ENCODE measurements at places on chromosomes 6 and 20.

DNA sequence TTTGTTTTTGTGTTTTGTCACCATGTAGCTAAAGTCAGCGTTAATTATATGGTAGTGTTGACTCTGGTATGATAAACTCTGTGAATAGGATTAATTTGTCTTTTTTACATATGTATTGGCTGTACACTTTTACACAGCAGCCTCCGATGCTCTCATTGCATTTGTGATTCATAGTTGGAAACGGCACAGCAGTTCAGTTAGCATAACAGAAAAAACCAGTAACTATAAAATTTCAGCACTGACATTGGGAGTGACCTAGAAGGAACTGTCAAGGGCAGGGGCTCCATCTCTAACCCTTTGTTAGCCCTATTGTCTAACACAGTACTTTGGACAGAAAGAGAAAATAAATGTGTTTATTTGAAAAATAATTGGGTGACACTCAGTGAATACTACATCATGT, 5.6 kb upstream of the BEND6 start:
- no peak for DNase-seq

- no peak for DNase-seq
Measured at GRCh38 chr6:5663259-5663658, 343.5 kb downstream of the NRN1 start.

- no peak for DNase-seq
Measured at GRCh38 chr20:16096756-16097326, 476.4 kb downstream of the KIF16B start.

GRCh38 chr20:62943396-62943795, 5.4 kb downstream of the GID8 start:
- DNase-seq, result no peak

DNA sequence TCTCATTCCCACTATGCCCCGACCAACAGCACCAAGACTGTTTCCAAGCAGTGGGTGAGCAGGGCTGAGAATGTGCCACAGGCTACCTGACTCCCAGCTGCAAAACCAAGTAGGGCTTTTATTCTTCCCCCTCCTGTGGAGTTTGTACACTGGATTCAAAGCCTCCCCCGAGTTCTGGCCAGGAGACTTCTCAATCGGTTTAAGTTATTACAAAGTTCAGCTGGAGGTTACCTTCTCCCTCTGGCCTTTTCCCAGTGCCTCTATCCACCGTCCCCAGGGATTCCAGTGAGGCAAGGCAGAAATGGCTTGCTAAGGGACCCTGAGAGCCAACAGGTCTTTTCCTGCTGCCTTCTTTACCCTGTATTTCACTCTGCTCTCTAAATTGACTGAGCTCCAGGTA, 217.0 kb downstream of the ADGRG6 start:
- DNase-seq, result no peak

DNA sequence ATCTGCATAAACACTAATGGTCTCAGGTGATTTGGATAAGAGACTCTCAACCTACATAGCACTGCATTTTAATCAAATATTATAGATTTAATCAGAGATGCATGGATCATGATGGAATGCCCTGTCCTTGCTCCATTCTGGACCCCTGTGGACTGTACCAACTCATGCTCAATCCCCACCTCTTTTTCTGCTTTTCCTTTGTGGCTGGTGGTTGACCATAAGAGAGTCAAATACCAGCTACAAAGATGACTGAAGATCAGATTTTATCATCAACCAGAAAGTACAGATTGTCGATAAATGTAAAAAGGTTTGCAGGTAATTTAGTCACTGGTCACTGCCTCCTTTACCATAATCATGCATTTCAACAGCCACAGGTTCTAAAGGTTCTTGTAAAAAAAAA, 116.2 kb downstream of the ME1 start:
- DNase-seq, result no peak

- peak; percentile 94 for DNase-seq
Measured at GRCh38 chr6:35731736-35732532, 4.9 kb upstream of the ARMC12 start.

Measured in OCI-LY7 (cell line).